ENCODE measurements at places on chromosomes 3 and 15. TPM values are rescaled to one million over a fixed set of nuclear protein-coding genes. Genes with fewer than 3 reads are reported as not detected.

GRCh38 chr3:101833446-101833974 is 15.8 kb upstream of the NFKBIZ start:
- DNase-seq, result no peak

The KLHL6 gene
- 4.3 TPM for total RNA-seq

DNA sequence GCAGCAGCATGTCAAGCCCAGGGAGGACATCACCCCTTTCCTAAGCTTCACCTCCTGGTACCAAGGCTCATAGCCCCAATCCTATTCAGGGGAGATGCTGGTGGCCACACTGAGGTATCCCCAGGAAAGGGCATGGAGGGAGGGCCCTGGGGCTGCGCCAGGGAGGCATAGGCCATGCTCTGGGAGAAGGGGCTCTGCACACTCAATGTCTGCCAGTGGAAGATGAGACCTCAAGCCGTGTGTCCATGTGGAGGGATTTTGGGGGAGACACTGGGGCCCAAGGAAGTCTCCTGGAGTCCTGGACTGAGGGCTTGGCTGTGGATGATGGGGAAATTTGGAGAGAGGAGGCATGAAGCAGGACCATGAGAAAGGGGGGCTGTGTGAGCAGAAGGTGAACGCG is 21.2 kb upstream of the PRR23E start:
- DNase-seq, result no peak

GRCh38 chr3:62363275-62363674 is 10.1 kb downstream of the FEZF2 start:
- no peak for DNase-seq

The RGMA gene
- 14.4 TPM for total RNA-seq

The ARHGEF3 gene
- total RNA-seq, result 11.0 TPM

DNA sequence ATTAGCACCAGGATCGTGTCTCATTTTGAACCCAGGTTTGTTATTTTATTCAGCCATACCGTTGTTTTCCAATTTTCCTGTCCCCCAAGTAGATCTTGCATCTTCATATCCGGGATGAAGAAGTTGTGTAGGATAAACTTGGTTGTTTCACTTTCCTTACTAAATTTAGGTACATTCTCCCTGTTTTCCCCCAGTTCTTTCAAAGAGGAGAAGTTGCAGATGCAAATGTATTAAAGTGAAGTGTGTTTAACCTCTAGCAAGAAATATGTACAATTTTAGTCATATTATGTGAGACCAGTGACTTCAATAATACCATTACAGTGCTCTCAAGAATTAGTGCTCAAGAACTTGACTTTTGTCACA is 1.3 kb downstream of the ATXN7 start:
- no peak for DNase-seq

GRCh38 chr15:60523056-60523455 is 44.1 kb upstream of the ICE2 start:
- DNase-seq, result no peak

The CLDN16 gene
- 0.29 TPM for total RNA-seq

GRCh38 chr3:110414855-110415254 is 656.8 kb upstream of the NECTIN3 start:
- no peak for DNase-seq

GRCh38 chr3:76362643-76363042 is 577.3 kb upstream of the ZNF717 start:
- DNase-seq, result no peak

GRCh38 chr3:146780251-146780650 is 175.1 kb upstream of the PLSCR5 start:
- no peak for DNase-seq

The STT3B gene
- total RNA-seq, result 109 TPM

The XXYLT1 gene
- total RNA-seq, result 7.2 TPM

- no peak for DNase-seq
These were observed 82.1 kb downstream of the DLG1 start for GRCh38 chr3:197216169-197216860.

The PLA2G4F gene
- total RNA-seq, result under 0.01 TPM

All from breast epithelium (tissue), 4 donors.